ENCODE measurements at places on chromosomes 11 and 22. TPM values are rescaled to one million over a fixed set of nuclear protein-coding genes. Genes with fewer than 3 reads are reported as not detected.

The USP47 gene
- total RNA-seq, result 26.2 TPM

The ADM gene
- total RNA-seq, result 15.5 TPM

The EPS8L2 gene
- 259 TPM for total RNA-seq

The ISX gene
- total RNA-seq, result not detected

The SYT7 gene
- 3.6 TPM for total RNA-seq

The APOL5 gene
- total RNA-seq, result not detected

The SLCO2B1 gene
- total RNA-seq, result 9.7 TPM

The SUSD2 gene
- total RNA-seq, result 1.4 TPM

The TRIM22 gene
- total RNA-seq, result 21.7 TPM

The ESRRA gene
- 63.2 TPM for total RNA-seq

Measured in esophagus mucosa (tissue), 1 donor.